ENCODE measurements at places on chromosomes 7 and 10.

- DNase-seq: no peak
These were observed 285.6 kb downstream of the USP6NL start for GRCh38 chr10:11325817-11326216.

DNA sequence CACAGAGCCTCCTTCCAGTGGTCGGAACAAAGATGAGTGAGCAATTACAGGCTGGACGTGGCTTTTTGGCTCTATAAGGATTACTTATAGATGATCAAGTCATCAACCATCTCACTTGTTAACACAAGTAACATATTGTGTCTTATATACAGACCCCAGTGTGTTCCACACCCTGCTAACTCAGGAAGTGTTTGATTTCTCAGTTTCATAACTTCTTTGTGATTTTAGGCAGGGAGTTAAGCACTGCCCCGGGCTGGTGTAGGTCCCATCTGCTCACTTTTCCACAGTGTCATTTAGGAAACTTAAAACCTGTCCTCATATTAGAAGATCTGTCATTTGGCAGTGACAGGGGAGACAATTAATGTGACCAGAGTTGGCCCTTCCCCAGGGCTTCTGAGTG is 6.2 kb downstream of the FOXI2 start:
- no peak for DNase-seq

- no peak for DNase-seq
These were observed 376 bp downstream of the GNA12 start for GRCh38 chr7:2843711-2844152.

DNA sequence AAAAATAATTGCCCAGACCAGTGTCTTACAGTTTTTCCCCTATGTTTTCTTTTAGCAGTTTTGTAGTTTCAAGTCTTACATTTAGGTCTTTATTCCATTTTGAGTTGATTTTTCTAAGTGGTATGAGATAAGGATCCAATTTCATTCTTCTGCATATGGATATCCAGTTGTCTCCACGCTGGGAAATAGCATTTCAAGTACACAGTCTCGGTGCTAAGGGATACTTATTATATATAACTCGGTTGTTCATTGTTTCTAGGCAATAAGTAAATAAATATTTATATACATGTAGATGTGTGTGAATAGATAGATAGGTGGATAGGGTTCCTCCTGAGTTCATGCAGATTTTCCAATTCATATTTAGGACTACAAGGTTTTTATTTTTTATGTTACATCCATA is 16.0 kb downstream of the TAF3 start:
- no peak for DNase-seq

DNA sequence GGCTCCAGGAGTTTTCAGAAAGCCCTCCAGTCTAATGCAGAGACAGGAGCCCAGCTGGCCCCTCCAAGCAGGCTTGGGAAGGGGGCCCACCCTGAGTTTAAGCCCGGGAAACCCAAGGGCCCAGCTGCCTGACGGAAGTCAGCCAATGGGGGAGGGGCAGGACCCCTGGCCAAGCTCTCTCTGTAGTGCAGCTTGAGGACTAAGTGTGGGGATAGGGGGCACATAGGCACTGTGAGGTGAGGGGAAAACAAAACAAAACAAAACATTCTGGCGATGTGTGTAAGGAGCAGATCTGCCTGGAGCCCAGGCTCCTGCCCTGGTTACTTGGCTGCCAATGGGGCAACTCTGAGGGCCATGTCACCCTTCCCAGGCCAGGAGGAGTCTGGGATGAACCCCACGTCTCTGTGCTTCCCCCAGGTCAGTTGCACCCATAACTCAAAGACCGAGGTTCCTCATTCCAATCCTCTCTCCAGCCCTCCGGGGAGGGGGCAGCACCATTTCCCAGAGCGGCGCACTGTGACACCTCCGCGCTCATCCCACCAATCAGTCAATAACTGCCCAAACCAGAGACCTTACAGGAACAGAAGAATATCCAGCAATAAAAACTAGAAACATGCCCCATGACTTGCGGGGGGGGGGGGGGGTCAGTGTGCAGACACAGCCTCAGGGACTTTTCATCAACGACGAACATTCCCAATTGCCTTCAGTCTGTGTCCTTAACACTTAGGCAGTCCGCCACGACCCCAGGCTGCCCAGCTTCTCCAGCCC is 1.7 kb downstream of the CXCL12 start:
- no peak for DNase-seq

DNA sequence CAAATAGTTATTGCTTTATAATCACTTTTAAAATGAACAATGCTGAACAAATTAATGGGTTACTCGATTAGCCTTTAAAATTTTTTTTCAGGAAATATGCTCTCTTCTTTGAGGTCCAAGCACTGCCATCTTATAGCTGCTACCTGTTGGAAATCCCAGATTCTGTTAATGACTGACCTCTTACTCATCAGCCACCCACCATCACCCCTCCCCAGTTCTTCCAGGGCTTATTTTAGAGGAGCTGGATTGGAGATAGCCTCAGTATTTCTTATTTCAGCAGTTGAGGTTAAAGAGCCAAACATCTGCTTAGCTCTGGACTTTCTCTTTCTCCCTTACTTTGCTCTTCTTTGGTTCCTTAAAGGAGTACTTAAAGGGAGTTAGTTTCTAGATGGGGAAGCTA is 420.0 kb downstream of the EXOC4 start:
- no peak for DNase-seq

- DNase-seq: no peak
These were observed 55.7 kb downstream of the PDGFA start for GRCh38 chr7:463817-464453.

- DNase-seq: no peak
These were observed 111.6 kb upstream of the HABP2 start for GRCh38 chr10:113441220-113441619.

DNA sequence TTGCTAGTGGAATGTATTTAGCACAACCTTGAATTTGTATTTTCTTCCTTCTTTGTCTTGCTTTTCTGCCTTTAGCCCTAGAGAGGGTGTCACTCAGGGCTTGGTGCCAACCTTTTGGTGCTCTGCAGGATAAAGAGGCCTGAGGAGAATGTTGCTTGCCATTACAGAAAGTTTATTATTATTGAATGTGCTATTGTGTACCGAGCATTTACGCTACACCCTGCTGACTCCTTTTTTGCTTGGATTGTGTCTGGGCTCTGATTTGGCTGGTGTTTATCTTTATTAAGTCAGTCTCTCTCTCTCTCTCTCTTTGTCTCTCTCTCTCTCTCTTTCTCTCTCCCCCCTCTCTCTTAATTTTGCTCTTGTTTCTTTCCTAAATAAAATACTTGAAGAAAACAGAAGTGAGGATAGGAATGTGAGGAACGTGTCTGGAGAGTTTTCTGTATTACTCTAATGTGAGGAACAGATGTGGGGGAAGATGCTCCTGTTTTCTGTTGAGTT is 284.4 kb upstream of the PHYHIPL start:
- DNase-seq: no peak

DNA sequence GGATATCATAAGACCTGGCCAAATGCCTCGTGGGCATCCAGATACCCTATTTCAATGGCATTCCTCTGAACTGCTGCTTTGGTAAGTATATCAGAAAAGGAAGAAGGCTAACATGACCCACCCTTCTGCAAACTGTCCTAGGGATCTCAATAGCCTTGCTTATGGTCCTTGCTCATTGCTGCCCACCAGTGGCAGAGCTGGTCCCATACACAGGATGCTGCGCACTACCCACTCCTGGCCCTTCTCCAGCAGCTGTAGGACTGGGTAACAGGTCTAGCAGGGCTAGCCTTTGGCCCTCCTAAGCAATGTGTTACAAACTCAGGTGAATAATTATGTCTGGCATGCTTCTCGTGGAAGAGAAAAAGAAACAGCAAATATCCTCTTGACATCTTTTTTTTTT is 72.5 kb downstream of the C10orf90 start:
- DNase-seq: no peak

DNA sequence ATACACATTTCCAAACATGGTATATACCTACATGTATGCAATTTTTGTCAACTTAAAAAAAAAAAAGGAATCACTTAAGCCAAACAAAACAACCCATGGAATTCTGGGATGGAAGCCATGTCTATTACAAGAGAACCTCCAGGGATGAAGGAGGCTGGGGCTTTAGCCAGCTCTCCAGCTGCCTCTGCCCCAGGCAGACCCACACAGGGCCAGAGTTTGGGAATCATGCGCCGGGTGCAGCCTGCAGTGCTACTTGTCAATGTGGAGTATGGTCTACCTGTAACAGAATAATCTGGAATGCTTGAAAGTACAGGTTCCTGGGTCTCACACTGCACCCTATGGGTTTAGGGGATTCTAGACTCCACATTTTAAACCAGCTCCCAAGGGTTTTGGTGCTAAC is 10.8 kb downstream of the ATP6V0E2 start:
- DNase-seq: no peak

- DNase-seq: no peak
These were observed 506.2 kb upstream of the ZWINT start for GRCh38 chr10:56867236-56867635.

GRCh38 chr10:33616956-33617355 is 282.5 kb upstream of the NRP1 start:
- DNase-seq: no peak

DNA sequence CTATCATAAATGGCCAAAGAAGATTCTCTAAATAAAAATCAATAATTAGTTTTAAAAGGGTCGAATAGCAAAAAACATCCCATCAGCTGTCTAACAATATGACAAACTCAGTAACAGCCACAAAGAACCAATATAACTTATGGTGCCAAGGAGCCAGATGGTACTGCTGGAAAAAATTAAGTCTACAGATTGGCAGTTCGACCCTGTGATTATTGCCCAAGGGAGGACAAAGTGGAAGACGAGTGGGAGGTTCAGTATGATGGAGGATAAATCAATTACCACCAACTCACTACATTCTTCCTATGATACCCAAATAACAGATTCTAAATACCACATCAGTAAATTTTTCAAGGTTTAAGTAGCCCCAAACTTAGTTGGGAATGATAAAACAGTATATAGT is 49.0 kb downstream of the SKAP2 start:
- no peak for DNase-seq

- DNase-seq: no peak
These were observed 16.1 kb upstream of the CUZD1 start for GRCh38 chr10:122861711-122862161.

DNA sequence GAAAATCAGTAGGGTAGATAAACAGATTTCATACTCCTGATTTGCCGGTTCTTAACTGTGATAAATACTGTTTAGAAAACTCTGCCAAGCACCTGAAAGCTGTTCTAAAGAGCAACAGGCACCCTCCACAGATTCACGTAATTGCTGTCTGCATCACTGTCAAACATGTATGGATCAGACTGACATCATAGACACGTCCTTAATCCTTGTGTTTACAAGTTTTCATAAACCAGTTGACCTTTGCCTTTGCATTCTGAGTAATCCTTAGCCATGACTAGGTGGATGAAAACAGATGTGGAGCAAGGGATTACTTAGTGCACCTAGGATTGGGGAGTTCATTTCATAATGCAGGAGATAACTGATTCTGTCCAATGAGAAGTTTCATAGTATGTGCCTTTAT is 41.6 kb downstream of the SLC39A12 start:
- DNase-seq: no peak

- no peak for DNase-seq
These were observed 121.2 kb downstream of the SLC25A13 start for GRCh38 chr7:96200740-96201139.

GRCh38 chr7:4108951-4109350 is 573.1 kb upstream of the FOXK1 start:
- DNase-seq: no peak

GRCh38 chr10:132762267-132762666 is 23.7 kb downstream of the NKX6-2 start:
- no peak for DNase-seq

DNA sequence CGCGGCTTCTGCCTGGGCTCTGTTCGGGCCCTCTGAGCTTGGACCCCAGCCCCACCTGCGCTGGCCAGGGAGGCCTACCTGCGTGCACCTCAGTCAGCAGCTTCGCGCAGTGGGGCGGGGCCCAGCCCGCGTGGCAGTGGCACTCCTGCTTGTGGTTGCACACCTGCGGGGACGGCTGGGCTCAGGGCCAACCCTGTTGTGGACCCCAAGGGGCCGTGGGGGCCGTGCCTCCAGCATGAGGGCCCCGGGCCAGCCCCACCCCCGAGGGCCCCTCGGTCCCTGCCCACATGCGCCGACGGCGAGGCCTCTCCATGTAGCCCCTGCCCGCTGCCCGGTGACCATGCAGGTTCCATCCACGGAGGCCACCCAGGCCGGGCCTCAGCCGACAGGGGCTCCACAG is 7.3 kb downstream of the ADAM8 start:
- no peak for DNase-seq

GRCh38 chr10:31867646-31868045 is 61.0 kb downstream of the ARHGAP12 start:
- no peak for DNase-seq

DNA sequence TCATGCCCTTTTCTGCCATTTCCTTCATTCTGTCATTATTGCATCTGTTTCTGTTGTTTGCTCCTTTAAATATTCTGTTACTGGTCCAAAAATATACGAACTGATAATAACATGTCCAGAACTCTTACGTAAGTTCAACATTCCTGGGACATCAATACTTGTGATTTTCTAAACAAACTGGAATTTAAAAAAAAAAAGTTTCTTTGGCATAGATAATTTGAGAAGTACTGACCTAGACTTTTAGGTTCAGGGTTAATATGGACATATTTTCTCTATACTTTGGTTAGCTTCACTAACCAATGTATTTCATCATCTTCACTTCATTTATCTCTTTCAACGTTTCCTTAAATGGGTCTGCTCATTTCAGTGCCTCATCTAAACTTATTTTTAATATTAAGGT is 147.3 kb downstream of the JMJD1C start:
- no peak for DNase-seq

- DNase-seq: no peak
These were observed 66.0 kb downstream of the PTPRE start for GRCh38 chr10:127972751-127973357.

DNA sequence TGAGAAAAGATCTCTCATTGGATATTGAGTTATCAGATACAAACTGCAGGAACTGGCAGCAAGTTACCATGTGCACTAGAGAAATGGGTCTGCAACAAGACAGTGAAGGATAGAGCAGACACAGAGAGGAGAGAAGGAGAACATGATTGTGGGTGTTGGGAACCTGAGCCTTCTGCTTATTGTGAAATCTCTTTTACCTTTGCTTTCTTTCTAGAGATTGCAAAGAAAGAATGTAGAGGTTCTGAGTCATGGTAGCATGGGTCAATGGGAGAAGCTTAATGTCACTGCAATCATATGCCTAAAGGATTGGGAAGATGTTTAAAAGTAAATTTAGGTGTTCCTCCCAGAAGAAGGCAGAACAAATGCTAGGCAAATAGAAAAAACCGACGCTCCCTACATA is 821.4 kb downstream of the CCSER2 start:
- DNase-seq: no peak
